Activated T-helper 1 cell treated with anti-CD3 and anti-CD28 coated beads, Interleukin-12 subunit alpha, Interleukin-12 subunit beta, Interleukin-2, Interleukin-4 antibody, amounts not matched to agents 30 ng/mL and 10 ng/mL and 1 ng/mL, durations not matched to agents 14 hours and 24 hours and 36 hours (primary cell): ENCODE measurements at places on chromosomes 7 and 10. TPM values are rescaled to one million over a fixed set of nuclear protein-coding genes. Genes with fewer than 3 reads are reported as not detected.

CHST15 gene
- total RNA-seq, result 0.15 and 0.18 TPM in 2 replicates

ITIH2 gene
- not detected in 2 replicates for total RNA-seq

FZD8 gene
- total RNA-seq, result 0.41 and 0.56 TPM in 2 replicates

ST8SIA6 gene
- total RNA-seq, result not detected in 2 replicates

GNAT3 gene
- not detected in 2 replicates for total RNA-seq

ACTL6B gene
- total RNA-seq, result not detected in 2 replicates

CCDC172 gene
- not detected in 2 replicates for total RNA-seq

KLLN gene
- total RNA-seq, result 0.78 and 0.86 TPM in 2 replicates

TMEM213 gene
- 0.08 TPM in 1 of 2 replicates, not detected in the other for total RNA-seq

ZNF727 gene
- 0.12 TPM in 1 of 2 replicates, not detected in the other for total RNA-seq

SPDYE9 gene
- not detected in 2 replicates for total RNA-seq

ASB15 gene
- not detected in 2 replicates for total RNA-seq

CDC14C gene
- total RNA-seq, result not detected in 2 replicates

FGL2 gene
- 4.0 and 4.7 TPM in 2 replicates for total RNA-seq
